Body of pancreas (tissue), 4 donors: ENCODE measurements at places on chromosomes 2 and 18. TPM values are rescaled to one million over a fixed set of nuclear protein-coding genes. Genes with fewer than 3 reads are reported as not detected.

DNA sequence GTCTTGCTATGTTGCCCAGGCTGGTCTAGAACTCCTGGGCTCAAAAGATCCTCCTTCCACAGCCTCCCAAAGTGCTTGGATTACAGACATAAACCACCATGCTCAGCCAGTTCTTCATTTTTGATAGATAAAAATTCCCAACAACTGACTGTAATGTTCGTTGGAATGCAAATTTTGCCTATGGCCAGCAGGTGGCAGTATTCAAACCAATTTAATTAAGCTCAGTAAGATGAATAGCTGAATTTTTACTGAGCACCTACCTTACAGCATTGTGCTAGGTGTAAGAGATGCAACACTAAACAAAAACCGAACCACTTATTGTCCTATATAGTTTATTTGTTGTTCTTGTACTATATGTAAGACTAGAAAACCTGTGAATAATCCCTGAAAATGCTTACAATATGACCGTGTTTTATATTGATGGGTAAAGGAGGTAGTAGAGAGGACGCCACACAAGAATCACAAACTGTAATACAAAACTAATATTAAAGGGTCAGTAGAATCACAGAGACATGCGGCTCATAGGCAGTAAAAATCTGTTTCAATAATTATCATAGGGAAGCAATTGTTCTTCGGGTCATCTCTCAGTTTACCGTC, 8.2 kb upstream of the TMEM182 start:
- H3K27ac ChIP-seq: no peak overlapping the region
- DNase-seq: peak; percentile 37
- no peaks in the 10 kb centered on the region for H3K4me1 ChIP-seq
- H3K4me3 ChIP-seq: no peak overlapping the region

DNA sequence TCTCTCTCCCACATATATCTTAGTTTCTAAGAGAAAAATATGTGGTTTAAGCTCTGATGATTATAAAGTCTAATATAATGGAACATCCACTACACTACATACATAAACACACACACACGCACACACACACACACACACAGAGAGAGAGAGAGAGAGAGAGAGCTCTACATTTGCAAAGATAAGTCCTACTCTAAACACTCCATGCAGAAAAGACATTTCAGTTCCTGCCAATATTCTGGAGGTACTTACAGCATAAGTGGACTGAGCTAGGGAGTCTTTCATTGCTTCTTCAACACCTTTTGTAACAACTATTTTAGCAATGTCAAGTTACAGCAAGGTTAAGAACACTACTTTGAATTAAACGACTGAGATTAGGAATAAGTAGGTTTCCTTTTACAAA, 80.1 kb downstream of the FIGN start:
- no peak overlapping the region for H3K4me3 ChIP-seq
- no peaks in the 10 kb centered on the region for H3K27me3 ChIP-seq
- no peaks in the 10 kb centered on the region for H3K36me3 ChIP-seq
- no peak overlapping the region for H3K27ac ChIP-seq

- H3K4me3 ChIP-seq: no peak overlapping the region
- H3K36me3 ChIP-seq: no peaks in the 10 kb centered on the region
- H3K27me3 ChIP-seq: no peaks in the 10 kb centered on the region
- no peak overlapping the region for H3K27ac ChIP-seq
- H3K4me1 ChIP-seq: peaks cover 4% of the 10 kb centered on the region
- no peak for DNase-seq
Observed at GRCh38 chr2:9275399-9275798, 68.8 kb downstream of the ASAP2 start.

GRCh38 chr2:53939656-53940055, 31.1 kb downstream of the PSME4 start:
- DNase-seq: no peak
- H3K27me3 ChIP-seq: no peaks in the 10 kb centered on the region
- no peak overlapping the region for H3K27ac ChIP-seq
- H3K4me3 ChIP-seq: no peak overlapping the region
- H3K36me3 ChIP-seq: peaks cover 10% of the 10 kb centered on the region

DNA sequence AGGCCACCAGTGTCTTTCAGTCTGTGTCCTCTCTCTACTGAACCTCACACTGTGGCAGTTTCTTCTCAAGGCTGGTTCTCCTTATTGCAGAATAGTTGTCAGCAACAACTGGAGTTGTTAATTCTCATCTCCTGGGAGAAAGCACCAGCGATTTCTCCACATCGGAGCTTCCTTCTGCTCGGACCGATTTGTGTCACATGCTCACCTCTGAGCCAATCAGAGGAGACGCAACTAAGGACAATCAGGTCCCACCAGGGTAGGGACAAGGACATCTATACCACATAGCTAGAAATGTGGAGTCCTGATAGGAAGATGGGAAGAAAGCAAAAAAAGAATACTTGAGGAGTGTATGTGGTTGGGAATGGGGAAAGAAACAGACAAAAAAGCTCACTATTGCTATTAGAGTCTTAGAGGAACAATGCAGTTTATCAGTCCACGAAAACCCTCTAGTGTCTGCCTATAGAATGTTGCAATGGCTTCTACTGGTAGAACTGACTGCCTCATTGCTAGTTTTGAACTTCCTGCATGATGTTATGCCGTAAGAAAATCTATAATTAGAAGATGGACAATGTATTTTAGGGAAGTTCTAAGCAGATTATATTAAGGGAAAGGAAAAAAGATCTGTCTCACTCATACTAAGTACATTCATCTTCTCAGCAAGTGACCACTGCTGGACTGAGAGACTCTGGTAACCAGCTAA, 169.7 kb downstream of the CDCA7 start:
- no peak overlapping the region for H3K4me3 ChIP-seq
- H3K36me3 ChIP-seq: no peaks in the 10 kb centered on the region
- H3K27ac ChIP-seq: no peak overlapping the region
- DNase-seq: no peak
- H3K4me1 ChIP-seq: no peaks in the 10 kb centered on the region
- H3K27me3 ChIP-seq: no peaks in the 10 kb centered on the region

Gene LCT
- not detected for total RNA-seq

Gene MAP2
- total RNA-seq: 32.9 TPM

Gene SLC5A7
- not detected for total RNA-seq

Gene CCDC68
- total RNA-seq: 5.3 TPM

Gene PROKR1
- not detected for total RNA-seq

Gene MPV17
- 56.7 TPM for total RNA-seq

Gene MAP3K19
- not detected for total RNA-seq
